ENCODE measurements at places on chromosomes 7 and 10.

DNA sequence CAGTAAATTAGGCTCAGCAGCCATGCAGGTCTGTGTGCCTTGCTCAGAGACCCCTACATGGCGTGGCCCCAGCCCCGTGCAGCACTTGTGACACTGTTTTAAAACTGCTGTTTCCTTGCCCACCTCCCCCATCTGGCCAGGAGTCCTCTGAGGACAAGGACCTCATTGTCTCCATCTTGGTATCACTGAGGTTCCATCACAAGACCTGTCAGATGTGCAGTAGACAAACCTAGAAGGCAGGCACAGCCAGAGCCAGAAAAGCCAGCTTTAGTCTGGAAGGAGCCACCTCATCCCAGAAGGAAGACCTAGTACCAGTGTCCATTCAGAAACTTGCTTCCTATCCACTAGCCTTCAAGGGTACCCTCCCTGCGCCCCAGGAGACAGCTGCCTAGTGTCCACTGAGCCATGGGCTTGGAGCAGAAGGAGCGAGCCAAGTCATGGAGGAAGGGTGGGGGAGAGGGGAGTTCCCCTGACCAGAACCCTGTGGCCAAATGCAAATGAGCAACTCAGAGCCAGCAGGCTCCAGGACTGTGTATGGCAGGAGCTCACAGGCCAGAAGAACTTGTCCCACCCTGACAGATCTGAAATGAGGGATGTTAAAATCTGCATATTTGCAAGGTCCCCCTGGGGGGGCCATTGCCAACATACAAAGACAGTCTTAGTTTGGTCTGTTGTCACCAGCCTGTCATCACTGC is 176.1 kb downstream of the SH3PXD2A start:
- DNase-seq, result no peak

- DNase-seq, result no peak
These were observed 27.3 kb downstream of the SH3PXD2A start for GRCh38 chr10:103828107-103828506.

- DNase-seq, result peak; percentile 75
These were observed at the start of gene ADAP1 for GRCh38 chr7:954330-955238. ADAP1 (minus strand) TSS chr7:954680; CDS start chr7:954477, 203 bp downstream.

DNA sequence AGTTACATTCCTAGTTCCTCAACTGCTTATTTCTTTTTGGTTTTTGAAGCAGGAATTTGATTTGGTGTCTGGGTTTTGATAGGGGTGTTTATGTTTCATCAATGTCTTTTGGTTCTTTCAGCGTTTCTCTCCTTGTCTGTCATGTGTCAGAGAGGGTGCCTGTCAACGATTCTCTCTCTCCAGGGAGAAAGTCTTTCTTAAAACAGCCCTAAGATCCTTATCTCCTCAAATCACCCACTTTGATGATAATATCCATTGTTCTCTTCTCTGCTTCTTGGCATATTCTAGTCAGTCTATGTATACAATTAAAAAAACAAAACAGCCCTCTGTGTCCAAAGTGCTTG is 77.2 kb downstream of the TCF7L2 start:
- no peak for DNase-seq

DNA sequence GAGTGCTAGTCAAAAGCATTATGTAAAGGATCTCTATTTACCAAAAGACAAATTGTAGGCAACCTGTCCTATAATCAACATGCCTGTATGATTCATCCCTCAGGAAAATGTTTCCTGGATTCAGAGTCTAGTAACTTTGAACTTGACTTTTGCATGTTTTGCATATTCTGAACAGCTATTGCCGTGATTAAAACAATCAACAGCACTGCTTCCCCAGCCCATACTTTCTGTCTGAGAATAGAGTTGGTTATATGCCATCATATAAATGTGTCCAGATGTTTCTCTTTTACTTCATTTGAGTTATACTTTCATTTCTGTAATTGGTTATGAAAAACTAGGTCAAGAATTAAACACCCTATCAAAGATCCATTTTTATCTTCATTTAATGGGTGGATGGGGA is 83.5 kb downstream of the ZMYND11 start:
- no peak for DNase-seq

GRCh38 chr10:131890276-131891195 is 10.3 kb upstream of the PPP2R2D start:
- no peak for DNase-seq

Measured in frontal cortex (tissue), 4 donors.